T-helper 9 cell (primary cell): ENCODE measurements at places on chromosomes 5 and 9.

DNA sequence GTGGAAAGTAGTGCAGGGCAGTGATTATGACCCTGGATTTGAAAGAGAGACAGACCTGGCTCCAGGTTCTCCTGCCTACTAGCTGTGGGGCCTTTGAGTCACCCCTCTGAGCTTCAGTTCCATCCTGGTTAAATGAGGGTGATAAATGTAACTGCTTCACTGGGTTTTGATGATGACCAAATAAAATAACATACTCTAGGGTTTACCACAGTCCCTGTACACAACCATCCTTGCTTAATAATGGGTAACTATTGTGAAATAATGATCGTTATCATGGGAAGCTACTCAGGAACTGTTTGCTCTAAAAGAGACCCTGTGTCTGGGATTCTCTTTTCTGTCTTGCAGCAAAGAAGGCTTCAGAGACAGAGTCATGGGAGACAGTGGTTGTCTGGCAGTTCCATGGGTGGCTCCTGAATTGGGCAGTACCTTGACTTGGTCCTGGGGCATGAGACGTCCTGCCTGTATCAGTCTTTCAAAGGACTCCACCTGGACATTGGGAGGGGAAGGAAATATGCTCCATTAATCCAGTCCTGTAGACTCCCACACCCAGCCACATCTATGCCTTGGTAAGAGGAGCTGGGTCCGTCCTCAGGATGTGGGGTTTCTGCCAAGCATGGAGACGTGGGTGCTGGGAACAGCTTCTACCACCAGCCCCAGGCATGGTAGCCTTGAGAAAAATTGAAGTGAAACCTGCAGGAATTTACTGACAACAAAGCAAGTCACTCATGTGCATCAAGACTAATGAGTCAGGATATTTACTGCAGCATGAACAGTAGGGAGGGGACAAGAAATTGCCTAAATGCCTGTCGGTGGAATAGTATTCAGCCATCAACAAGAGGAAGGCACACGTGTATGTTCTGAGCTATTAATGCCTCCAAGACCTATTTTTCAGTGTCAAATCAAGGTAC is 23.4 kb downstream of the AKNA start:
- DNase-seq, result no peak

DNA sequence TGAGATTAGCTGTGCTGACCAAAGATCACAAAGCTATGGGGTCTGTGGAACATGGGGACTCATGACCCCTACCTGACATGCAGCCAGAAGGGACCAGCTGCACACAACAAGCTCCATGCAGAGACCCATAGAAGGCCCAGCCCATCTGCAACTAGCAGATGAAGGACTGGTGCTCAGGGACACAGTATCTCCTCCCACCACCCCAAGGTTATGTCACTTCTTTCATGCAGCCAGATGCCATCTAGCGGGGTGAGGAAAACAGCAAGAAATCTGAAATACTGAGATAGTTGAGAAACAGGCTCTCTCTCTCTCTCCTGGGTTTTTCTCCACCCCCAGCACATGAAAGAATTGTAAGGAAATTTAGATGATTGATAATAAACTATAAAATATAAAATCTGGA is 161.3 kb upstream of the DAPK1 start:
- DNase-seq, result no peak

DNA sequence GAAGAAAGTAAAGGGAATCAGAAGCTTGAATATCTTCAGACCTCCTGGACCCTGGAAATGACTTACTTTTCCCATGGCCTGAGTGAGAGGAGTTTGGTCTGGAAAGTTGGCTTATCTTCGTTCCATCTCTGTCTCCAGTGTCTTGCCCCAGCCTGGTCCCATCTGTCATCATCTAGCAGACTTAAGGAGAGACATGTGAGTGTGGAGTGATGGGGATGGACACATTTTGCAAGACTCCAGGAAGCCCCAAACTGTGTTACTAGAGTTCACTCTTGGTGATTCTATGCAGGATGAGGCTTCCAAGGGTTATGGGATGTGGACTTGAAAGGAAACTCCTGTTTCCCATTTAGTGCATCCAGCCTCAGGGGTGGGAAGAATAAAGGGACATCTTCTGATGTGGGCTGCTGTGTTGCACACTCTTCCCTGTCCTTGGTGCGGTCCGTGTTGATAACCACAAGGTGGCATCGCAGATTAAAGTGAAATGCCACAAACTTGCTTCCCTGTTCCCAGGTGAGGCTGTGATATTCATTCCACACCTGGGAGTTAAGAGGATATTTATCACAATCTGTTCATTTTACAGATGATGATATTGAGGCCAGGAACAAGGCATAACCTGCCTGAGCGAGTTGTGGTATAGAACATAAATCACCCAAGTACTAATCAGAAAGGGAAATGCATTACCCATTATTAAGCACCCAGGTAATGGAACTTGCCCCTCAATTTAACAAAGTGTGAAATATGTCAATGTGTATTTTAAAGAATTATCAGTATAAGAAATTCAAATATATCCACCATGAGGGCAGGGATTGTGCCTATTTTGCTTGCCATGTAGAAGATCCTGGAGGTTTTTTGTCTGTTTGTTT is 269.9 kb upstream of the PAPPA start:
- no peak for DNase-seq

DNA sequence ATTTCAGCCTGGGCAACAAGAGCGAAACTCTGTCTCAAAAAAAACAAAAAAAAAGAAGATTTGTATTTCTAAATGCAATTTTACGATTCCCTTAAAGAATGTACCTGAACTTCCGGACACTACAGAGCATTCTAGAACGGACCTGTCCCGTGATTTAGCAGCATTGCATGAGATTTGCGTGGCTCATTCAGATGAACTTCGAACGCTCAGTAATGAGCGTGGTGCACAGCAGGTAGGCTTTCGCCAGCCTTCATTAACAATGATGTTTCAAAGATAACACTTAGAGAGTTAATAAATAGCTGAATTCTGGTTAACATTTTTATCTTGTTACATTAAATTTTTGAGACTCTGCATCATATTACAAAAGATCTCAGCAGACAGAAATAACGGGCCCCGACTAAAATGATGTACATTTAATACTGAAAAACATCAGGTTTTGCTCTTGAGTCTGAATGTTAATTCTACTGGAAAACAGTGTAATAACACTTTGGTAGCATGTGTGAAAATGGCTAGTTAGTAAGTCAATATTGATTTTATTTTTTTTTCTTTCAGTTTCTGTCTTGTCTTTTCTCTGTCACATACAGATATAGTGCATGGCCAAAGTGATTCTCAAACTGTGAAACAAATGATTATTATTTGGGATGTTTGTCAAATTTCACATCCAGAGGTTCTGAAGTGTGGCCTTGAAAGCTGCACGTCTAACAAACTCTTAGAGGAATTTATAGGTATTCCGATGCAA is 23.3 kb downstream of the CCNH start:
- no peak for DNase-seq

- DNase-seq, result no peak
Observed at GRCh38 chr5:155839251-155840037, 487.5 kb upstream of the SGCD start.

GRCh38 chr9:35690614-35691333 is 1.0 kb upstream of the TPM2 start:
- DNase-seq, result peak; percentile 30

DNA sequence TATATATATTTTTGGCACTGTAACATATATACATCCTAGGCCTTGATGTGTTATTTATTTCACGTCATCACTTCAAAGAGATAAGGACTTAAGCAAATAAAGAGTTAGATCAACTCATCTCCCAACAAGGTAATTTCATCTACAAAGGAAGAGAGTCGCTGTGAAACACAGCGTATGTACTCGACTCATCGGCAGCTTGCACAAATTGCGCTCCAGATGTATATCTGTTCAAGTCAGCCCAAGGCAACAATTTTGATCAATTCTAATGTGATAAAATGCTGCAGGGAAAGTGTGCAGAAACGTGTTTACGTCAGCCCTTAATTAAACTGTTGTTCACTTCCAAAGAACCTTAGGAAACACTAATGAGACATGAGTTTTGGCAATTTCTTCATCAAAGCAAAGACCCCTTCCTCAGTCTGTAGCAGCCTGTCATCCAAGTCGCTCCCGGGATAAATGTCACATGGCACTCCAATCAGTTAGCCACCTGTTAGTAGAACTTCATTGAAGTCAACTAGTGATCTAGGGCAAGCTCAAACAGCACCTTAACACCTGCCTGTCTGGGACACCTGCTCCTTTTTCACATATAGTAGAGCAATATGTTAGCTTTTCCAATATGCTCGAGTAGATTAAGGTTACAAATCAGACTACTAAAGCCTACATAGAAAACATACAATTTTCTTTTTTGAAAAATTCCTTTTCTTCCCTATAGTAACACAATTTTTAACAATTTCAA is 182.4 kb downstream of the NFIB start:
- no peak for DNase-seq

DNA sequence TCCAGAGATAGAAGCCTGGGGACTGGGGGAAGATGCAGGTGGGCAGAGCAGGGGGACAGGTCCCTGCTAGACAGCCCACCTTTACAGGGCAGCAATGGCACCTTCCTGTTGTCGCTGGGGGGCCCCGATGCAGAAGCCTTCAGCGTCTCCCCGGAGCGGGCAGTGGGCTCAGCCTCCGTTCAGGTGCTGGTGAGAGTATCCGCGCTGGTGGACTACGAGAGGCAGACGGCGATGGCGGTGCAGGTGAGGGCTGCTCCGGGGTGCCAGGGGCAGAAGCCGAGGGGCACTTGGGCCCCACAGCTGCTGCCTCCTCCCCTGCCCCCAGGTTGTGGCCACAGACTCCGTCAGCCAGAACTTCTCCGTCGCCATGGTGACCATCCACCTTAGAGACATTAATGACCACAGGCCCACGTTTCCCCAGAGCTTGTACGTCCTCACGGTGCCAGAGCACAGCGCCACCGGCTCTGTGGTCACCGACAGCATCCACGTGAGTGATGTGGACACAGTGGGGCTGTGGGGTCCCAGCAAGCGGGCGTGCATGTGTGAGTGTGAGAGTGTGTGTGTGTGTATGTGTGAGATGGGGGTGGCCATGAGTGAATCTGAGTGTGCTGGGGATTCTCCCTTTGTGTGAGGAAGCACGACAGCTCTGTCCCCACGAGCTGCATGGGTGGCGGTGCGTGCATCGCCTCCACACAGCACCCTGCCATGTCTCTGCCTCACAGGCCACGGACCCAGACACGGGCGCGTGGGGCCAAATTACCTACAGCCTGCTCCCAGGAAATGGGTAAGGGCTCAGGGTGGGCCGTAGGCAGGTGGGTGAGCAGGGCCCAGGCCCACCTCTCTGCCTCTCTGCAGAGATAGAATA is 28.4 kb downstream of the CDHR2 start:
- no peak for DNase-seq

GRCh38 chr9:95343725-95344287 is 26.3 kb upstream of the FANCC start:
- no peak for DNase-seq

DNA sequence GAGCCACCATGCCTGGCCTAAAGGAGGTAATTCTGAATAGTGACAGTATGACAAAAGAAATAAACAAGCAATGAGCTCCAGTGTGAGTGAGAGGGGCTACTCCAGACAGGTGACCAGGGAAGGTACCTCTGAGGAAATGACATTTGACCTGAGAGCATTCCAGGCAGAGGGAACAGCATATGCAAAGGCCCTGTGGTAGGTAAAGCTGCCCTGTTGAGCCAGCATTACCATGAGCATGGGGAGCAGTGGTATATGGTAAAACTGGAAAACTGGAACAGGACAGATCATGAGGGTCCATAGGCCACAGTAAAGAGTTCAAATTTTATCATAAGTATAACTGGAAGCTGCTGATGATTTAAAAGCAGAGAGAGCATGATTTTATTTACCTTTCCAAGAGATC is 6.0 kb upstream of the SFXN1 start:
- no peak for DNase-seq

GRCh38 chr5:157602505-157602904 is 26.9 kb upstream of the ADAM19 start:
- peak; percentile 21 for DNase-seq

GRCh38 chr5:59583810-59584562 is 309.5 kb downstream of the PDE4D start:
- no peak for DNase-seq

DNA sequence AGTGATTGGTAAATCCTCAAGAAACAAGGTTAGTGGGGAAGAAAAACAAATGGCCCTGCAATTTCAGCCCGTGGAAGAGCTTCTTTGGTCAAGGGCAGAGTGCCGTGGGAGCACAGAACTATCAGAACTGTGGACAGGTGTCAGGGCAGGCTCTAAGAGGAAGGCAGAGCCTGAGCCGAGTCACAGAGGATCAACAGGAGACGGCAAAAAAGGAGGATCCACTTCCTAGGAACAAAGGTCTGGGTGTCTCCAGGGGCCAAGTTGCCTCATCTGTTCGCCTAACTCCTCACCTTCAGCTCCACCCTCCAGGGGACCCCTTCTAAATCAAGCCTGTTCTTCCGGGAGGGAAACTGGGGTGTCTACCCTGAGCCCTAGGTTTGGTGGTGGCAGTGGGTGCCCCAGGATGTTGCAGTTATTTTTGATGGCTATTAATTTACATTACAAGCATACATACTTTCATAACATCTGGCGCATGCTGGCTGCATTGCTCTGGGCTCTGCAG is 88.0 kb downstream of the FEM1C start:
- no peak for DNase-seq

DNA sequence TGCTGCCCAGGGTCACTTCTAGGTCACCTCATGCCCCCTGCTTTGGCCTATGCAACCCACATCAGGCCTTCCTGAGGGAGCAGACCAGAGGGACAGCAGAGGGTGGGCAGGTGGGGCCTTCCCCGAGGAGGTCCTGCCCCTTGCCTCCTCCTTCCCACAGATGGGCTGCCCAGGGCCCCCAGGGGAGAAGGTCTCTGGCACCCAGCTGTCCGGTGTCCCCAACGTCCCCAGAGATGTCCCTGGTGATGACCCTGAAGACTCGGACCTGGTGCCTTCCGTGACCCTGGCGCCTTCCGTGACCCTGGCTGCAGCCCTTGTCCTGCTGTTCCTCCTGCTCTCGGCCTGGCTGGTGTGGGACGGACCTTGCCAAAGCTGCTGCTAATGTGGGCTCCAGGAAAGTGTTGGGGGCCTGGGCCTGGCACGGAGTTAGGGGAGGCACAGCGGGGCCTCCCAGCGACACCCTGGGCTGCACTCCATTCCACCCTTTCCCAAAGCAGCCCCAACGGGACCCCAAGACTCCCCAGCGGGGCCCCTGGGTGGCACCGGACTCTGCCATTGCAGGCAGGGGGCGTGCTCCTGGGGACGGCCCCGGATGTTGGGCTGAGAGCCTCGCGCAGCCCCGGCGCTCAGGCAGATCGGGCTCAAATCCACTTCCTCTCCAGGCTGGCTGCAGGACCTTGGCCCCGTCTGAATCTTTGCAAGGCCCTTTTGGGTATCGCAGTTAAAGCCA is 6.8 kb upstream of the SLC2A6 start:
- no peak for DNase-seq

DNA sequence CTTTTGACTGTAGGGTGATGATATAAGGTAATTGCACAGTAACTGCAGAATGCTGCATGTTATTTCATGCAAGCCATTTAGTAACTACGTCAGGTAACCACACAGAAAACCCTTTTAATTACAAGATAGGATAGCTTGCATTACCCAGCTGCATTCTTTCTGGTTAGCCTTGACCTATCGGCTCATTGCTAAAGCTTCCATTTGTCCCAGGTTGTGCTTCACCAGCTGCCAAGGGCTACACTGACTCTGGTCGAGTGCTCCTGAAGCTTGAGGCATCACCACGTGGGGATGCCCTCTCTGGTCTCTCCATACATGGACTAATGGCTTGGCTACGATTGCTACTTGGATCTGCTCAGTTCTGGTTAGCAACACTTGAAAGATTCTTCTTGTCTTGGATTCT is 81.1 kb upstream of the SLC12A2 start:
- DNase-seq, result no peak
